ENCODE measurements at places on chromosomes 13 and 19. TPM values are rescaled to one million over a fixed set of nuclear protein-coding genes. Genes with fewer than 3 reads are reported as not detected.
A peak's percentile ranks its signal among the peaks of the same experiment; 100 is the strongest.

The KLK2 gene
- total RNA-seq, result 14.7 TPM

The TCF3 gene
- total RNA-seq, result 45.3 TPM

The GAPDHS gene
- not detected for total RNA-seq

The CGB3 gene
- total RNA-seq, result not detected

The ZNF284 gene
- total RNA-seq, result 1.1 TPM

The ZSCAN1 gene
- 1.3 TPM for total RNA-seq

The ZNF471 gene
- 5.9 TPM for total RNA-seq

The S1PR5 gene
- total RNA-seq, result 0.66 TPM

The KLK4 gene
- not detected for total RNA-seq

The ZNF99 gene
- 1.6 TPM for total RNA-seq

The TMEM38A gene
- 5.0 TPM for total RNA-seq

The CYP2S1 gene
- total RNA-seq, result 2.0 TPM

GRCh38 chr13:83752141-83752540 is 130.1 kb downstream of the SLITRK1 start:
- no peaks in the 10 kb centered on the region for H3K4me1 ChIP-seq
- H3K27me3 ChIP-seq, result no peaks in the 10 kb centered on the region
- H3K4me3 ChIP-seq, result no peak overlapping the region
- no peak for DNase-seq
- no peaks in the 10 kb centered on the region for H3K36me3 ChIP-seq

GRCh38 chr19:4984106-4984380 is 15.1 kb downstream of the KDM4B start:
- no peaks in the 10 kb centered on the region for H3K27me3 ChIP-seq

DNA sequence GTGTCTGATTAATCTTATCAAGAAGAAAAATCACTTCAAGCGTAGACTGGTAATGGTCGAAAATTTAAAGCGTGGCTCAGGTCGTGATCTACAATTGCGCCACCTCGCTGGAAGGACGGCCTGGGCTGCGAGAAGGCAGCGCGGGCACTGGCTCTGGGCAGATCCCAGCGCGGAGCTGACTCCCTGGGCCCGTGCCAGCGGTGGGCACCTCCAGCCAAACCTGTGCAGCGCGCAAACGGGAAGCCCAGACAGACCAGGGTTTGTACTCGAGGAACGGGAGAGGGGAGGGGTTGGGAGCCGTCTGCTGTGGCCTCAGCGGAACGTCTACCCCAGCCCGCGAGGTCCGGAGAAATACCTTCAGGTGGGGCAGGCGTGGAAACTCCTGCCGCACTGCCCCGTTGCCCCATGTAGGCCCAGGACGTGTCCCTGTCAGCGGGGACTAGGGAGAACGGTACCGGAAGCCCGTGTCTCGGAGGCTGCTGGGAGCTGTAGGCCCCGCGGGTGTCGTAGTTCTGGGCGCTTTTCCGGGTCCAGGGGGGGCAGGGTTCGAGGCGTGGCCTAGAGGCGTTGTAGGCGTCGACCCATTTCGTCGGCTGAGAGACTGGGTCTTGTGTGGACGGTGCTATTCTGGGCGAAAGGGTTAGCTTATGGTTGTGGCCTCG is 21.1 kb downstream of the ZNF274 start:
- no peaks in the 10 kb centered on the region for H3K27me3 ChIP-seq
- no peak for DNase-seq
- peak overlapping the region; percentile 28 for H3K4me3 ChIP-seq
- peaks cover 42% of the 10 kb centered on the region for H3K36me3 ChIP-seq

DNA sequence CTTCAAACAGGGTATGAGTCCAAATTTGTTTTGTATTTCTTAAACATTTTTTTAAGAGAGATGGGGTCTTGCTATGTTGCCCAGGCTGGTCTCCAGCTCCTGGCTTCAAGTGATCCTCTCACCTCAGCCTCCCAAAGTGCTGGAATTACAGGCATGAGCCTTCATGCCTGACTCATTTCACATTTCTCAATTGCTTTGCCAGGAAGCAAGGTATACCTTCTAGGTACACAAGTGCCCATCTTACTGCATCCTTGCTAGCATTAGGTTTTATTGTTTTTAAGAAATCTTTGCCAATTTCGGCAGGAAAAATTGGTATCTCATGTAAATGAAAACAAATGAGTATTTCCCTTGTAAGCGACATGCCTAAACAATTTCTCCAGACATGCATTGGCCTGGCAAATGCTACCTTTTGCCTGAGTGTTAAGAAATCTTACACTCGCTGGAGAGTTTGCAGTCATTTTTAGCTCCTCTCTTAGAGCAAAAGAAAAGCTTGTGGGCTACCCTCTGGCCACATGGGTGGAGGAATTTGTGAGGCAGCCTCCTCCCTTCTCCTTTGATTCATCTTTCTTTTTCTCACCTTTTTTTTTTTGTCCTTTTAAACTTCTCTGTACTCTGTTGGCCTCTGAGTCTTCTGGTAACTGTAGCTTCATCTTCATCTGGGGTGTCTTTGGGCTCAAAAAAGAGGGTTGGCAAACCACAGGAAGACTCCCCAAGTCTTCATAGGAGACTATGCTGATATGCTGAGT is 33.0 kb downstream of the ACTL9 start:
- H3K27ac ChIP-seq, result no peak overlapping the region
- H3K4me1 ChIP-seq, result no peaks in the 10 kb centered on the region
- no peak for DNase-seq
- H3K4me3 ChIP-seq, result no peak overlapping the region
- no peaks in the 10 kb centered on the region for H3K27me3 ChIP-seq

DNA sequence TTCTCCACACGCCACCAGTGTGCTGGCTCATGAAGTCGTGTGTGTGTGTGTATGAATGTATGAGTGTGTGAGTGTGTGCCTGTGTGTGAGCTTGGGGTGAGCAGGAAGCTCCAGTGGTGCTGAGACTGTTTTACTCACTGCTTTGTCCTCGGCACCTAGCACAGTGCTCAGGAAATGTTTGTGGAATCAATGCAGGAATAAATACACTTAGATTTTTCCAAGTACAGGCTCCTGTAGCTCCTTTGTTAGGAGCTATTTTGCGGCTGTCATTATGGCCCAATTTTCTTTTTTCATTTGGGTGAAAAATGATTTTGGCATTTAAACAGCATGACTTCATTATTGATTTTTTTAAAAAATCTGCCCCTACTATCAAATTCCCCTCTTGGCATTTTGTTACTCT is 193.5 kb upstream of the KL start:
- H3K4me1 ChIP-seq, result no peaks in the 10 kb centered on the region
- no peak overlapping the region for H3K4me3 ChIP-seq
- no peaks in the 10 kb centered on the region for H3K27me3 ChIP-seq
- DNase-seq, result no peak
- H3K36me3 ChIP-seq, result no peaks in the 10 kb centered on the region
- no peak overlapping the region for H3K27ac ChIP-seq

- H3K4me3 ChIP-seq, result no peak overlapping the region
- no peaks in the 10 kb centered on the region for H3K36me3 ChIP-seq
- no peak for DNase-seq
- no peaks in the 10 kb centered on the region for H3K4me1 ChIP-seq
- H3K27me3 ChIP-seq, result no peaks in the 10 kb centered on the region
These were observed 45.1 kb downstream of the PCDH20 start for GRCh38 chr13:61370520-61370919.

DNA sequence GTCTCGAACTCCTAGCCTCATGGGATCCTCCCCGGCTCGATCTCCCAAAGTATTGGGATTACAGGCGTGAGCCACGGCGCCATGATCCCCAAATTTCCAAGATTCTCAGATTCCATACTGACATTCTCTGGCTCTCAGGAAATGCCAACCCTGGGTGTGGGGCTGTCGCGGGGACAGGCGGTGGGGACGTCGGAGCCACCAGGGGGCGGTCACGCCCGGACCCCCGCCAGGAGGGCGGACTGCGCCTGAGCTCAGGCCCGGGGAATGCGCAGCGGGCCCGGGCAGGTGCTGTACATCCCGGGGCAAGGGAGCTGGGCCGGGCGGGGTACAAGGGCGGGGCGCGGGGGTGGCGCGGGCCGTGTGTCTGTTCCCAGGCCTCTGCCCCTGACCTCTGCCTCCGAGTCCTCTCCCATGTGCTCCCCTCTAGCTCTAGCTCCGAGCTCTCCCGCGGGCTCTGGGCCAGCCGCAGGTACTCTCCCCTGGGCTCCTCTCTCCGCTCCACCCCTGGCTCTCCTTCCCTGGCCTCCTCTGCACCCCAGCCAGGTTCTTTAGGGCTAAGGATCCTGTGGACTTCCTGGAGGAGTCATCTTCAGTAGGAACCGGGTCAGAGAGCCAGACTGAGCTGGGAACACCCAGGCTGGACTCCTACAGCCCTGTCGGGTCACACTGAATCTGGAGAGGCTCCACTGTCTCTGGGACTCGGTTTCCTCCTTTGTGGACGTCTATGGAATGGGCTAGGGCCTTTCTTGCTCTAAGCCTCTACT is 2.4 kb downstream of the PPP1R13L start:
- H3K36me3 ChIP-seq, result no peaks in the 10 kb centered on the region
- H3K27ac ChIP-seq, result peak overlapping the region; percentile 99
- no peaks in the 10 kb centered on the region for H3K27me3 ChIP-seq
- no peak overlapping the region for H3K4me3 ChIP-seq
- peaks cover 8% of the 10 kb centered on the region for H3K4me1 ChIP-seq
- peak; percentile 72 for DNase-seq

GRCh38 chr19:45161738-45162607 is 1.2 kb upstream of the NKPD1 start:
- peaks cover 11% of the 10 kb centered on the region for H3K4me1 ChIP-seq
- no peaks in the 10 kb centered on the region for H3K27me3 ChIP-seq
- DNase-seq, result no peak
- peak overlapping the region; percentile 50 for H3K27ac ChIP-seq

DNA sequence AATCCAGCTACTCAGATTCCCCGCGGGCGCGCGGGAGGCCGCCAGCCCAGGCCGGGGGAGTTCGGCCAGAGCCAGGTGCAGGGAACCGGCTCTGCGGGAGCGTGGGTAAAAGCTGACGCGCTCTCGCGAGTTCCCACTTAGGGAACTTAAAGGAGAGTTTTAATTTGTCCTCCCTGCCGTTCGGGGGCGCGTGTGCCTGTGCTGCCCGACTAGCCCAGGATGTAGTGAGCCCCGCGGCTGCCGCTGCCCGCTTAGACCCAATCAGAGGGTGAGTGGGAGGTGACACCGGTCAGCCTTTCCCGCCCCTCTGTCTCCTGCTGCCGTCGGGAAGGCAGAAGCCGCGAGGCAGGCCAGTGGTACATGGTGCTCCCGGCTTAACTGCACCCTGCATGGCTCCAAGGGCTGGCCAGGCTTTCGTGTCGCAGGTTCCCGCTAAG is 36.0 kb upstream of the NEK3 start:
- no peaks in the 10 kb centered on the region for H3K36me3 ChIP-seq
- peak; percentile 78 for DNase-seq
- peak overlapping the region; percentile 92 for H3K4me3 ChIP-seq
- H3K27me3 ChIP-seq, result no peaks in the 10 kb centered on the region
- H3K4me1 ChIP-seq, result no peaks in the 10 kb centered on the region

DNA sequence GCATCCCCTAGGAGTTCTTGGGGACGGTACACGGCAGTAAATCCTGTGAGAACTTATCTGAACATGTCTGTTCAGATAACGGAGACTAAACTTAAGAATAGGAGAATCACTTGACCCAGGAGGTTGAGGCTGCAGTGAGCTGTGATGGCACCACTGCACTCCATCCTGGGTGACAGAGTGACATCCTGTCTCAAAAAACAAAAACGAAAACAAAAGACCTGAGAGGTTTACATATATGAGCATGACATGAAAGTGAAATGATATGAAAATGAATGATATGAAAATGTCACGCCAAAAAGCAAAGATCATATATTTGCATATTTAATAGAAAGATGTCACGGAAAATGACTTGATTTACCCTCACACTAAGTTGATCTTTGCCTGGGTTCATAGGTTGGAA is 5.8 kb downstream of the ZNF175 start:
- H3K4me3 ChIP-seq, result no peak overlapping the region
- H3K27ac ChIP-seq, result no peak overlapping the region
- no peaks in the 10 kb centered on the region for H3K4me1 ChIP-seq
- DNase-seq, result no peak

DNA sequence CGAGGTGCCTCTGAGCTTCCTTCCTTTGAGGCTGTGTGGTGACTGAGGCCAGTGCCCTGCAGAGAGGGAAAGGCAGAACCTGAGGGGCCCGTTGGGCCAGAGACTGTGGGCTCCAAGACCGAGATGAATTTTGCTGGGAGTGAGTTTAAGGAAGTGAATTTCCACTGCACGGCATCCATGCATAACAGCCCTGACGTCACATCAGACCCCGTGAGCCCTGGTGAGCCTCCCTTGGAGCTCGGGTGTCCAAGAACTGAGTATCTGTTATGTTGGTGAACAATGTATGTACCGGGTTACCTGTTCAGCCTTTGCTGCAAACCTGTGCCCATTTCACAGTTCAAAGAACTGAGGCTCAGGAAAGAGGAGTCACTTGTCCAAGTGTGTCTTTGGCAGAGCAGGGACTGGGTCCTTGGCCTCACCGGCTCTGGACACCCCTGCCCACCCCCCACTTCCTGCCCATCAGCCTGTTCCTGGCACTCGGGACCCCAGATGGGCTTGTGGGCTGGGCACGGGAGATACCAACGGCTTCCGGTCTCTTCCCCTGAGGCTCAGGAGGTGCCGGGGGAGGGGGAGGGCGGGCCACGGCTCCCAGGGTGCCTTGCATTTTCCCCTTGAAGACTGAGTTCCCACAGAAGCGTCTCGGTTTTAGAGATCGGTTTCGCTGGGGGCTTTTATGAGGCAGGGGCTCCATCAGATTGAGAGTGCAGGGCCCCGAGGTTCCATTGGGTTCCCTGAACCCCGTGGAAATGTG is 33.7 kb downstream of the NFILZ start:
- no peaks in the 10 kb centered on the region for H3K36me3 ChIP-seq
- no peak overlapping the region for H3K4me3 ChIP-seq
- no peaks in the 10 kb centered on the region for H3K27me3 ChIP-seq
- H3K27ac ChIP-seq, result no peak overlapping the region
- DNase-seq, result no peak

- peak overlapping the region; percentile 60 for H3K27ac ChIP-seq
- no peaks in the 10 kb centered on the region for H3K27me3 ChIP-seq
- DNase-seq, result no peak
- H3K36me3 ChIP-seq, result no peaks in the 10 kb centered on the region
- H3K4me1 ChIP-seq, result peaks cover 2% of the 10 kb centered on the region
- no peak overlapping the region for H3K4me3 ChIP-seq
These were observed 48.3 kb downstream of the DNM2 start for GRCh38 chr19:10766049-10766623.

- H3K27me3 ChIP-seq, result no peaks in the 10 kb centered on the region
- H3K36me3 ChIP-seq, result peaks cover under 1% of the 10 kb centered on the region
- H3K4me1 ChIP-seq, result peaks cover 5% of the 10 kb centered on the region
- H3K4me3 ChIP-seq, result peak overlapping the region; percentile 97
These were observed 480 bp downstream of the GPR108 start for GRCh38 chr19:6736917-6737283.

DNA sequence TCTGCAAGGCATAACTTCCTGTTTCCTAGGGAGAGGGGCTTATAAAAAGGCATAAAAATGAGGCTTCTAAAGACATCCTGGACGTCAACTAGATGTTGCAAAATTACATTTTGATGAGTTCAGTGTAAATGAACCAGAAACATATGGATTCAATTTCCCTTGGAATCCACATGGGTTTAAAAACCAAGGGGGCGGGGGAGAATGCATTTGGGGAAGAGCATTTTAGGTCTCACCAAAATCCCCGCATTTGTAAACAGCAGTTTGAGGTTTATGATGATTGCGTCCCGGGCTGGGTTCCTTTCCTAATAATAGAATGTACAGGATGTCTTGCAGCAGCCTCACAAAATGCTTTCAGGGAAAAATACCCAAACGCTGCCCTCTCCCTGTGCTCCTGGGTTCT is 407.8 kb downstream of the ZNF536 start:
- no peaks in the 10 kb centered on the region for H3K27me3 ChIP-seq
- H3K36me3 ChIP-seq, result no peaks in the 10 kb centered on the region
- H3K4me3 ChIP-seq, result no peak overlapping the region
- peak; percentile 9 for DNase-seq
- H3K27ac ChIP-seq, result no peak overlapping the region
